ENCODE measurements at places on chromosomes 5 and 9. TPM values are rescaled to one million over a fixed set of nuclear protein-coding genes. Genes with fewer than 3 reads are reported as not detected.

GRCh38 chr5:97141031-97141430 lies 1.4 kb downstream of the LIX1 start:
- DNase-seq: no peak

The FUT7 gene
- 0.22 TPM for total RNA-seq

DNA sequence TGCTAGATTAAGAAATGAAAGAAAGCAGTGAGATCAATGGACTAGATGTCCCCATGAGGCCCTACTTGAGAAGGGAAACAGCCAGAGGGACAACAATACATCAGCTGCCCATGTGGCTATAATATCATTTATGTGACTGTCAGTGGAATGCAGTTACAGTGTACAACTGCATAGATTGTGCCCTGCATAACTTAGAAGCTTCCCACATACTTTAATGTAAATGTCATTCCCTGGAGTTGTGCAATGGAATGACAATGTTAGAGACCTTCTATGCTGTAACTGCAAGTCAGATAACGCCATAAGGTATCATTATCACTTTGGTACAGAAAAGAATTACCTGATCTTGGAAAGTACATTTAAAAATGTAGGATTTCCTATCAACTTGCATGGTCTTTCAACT lies 67.4 kb downstream of the FBN2 start:
- no peak for DNase-seq

The PRDM12 gene
- total RNA-seq: not detected

DNA sequence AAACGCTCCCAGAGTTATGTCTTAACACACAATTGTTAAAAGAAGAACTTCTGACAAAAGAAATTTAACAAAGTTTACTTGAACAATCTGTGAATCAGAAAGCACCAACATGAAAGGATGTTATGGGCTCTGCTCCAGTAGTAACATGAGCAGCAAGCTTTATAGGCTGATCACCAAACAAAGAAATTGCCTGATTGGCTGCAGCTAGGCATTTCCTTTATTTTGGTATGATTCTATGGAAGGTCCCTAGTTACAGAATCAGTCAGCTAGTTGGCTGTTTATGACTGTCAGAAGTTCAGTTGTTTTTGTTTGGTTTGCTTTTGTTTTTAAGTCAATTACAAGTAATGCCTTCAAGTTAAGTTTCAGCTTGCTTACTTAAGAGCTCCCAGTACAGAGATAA lies 102.4 kb upstream of the SMC2 start:
- DNase-seq: no peak

The SLC4A9 gene
- 0.19 TPM for total RNA-seq

The MAPKAP1 gene
- 96.2 TPM for total RNA-seq

The CNTLN gene
- 3.1 TPM for total RNA-seq

The MLANA gene
- not detected for total RNA-seq

- DNase-seq: no peak
These were observed 114.6 kb downstream of the MRPL36 start for GRCh38 chr5:1685066-1685465.

- no peak for DNase-seq
These were observed 28.7 kb upstream of the ZSWIM6 start for GRCh38 chr5:61303346-61303745.

The MOCS2 gene
- total RNA-seq: 64.4 TPM

GRCh38 chr5:146877783-146878475 lies 628 bp downstream of the PPP2R2B start:
- DNase-seq: no peak

- DNase-seq: no peak
These were observed 231.6 kb downstream of the SLF1 start for GRCh38 chr5:94849821-94850736.

DNA sequence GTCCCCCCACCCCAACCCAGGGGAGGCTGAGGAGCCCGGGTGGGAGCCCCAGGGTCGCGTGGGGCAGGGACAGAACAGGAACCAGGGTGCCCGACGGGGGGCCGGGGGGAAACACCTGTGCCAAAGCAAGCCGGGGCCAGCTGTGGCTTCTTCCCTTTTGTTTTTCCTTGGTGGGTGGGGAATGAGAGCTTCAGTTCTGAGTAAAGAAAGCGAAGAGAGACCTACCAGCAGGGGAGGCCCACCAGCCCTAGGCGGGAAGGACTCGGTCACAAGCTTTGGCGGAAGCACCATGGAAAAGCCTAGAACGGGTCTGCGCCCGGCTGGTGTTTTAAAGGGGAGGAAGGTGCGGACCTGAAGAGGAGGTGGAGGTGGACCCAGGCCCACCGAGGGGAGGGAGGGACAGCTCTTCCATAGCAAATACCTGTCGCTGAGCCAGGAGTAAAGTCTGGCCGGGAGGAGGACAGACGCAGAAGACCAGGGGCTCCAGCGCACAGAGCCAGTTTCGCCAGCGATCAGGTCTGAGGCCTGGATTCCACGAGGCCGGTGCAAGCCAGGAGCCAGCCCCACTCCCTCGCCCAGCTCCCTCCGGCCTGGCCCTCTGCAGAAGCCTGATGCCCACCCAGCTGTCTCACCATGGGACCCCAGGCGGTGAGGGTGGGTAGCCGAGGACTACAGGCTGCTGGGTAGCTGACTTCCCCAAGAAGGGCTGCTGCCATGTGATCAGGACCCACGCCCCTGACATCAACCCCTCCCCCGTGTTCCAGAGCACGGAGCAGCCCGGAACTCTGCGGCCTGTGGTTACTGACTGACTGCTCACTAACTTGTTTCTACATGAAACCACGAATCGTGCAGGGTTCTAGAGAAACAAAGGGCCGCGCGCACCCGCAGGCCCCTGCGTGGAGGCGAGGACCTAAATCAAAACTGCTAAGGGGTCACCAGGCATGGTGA lies 849 bp upstream of the MGAT1 start:
- peak; percentile 95 for DNase-seq

DNA sequence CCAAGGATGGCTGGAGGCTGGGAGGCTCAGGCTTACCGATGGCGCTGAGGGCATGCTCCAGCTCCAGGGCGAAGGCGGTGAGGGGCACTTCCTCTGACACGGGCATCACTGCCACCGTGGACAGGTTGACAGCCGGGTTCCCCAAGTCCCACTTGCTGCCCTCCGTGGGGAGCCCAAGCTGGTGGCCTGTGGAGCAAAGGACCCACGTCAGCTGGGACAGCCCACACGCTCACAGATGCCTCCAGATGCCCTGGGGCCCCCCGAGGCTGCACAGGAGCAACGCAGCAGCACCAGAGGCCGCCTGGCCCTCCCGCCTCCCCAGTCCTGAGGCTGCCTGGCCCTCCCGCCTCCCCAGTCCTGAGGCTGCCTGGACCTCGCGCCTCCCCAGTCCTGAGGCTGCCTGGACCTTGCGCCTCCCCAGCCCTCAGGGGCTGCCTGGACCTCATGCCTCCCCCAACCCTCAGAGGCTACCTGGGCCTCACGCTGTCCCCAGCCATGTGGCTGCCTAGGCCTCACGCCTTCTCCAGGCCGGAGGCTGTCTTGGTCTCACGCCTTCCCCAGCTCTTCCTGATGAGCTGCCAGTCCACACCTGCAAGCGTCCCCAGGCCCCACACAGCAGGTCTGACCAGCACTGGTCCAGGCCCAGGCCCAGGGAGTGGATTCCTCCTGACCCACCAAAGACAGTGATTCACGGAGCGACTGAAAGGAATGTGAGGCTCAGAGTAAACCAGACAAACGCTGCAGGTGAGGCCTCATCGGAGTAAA lies 25.6 kb upstream of the NSMF start:
- DNase-seq: peak; percentile 73

The ARHGEF39 gene
- total RNA-seq: 0.48 TPM

DNA sequence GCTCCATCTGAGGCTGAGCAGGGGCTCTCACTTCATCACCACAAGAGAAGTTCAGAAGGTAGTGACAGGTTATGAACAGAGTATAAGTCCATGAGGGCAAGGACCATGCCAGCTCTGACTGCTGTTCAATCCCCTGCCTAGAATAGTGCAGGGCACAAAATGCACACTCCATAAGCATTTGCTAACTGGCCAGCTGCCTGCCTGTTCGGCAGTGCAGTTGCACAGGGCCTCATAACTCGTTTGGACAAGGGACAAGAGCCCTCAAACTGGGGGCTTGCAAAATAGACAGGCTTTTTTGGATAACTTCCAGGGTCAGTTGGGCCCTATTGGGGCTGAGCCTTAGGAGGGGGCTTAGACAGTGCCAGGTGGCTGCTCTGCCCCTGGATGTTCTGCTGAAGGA lies 21.1 kb downstream of the SPARC start:
- no peak for DNase-seq

The MUSK gene
- 1.2 TPM for total RNA-seq

- peak; percentile 24 for DNase-seq
These were observed 2.4 kb downstream of the FCN1 start for GRCh38 chr9:134915046-134915985.

All from cardiac septum (tissue), 1 donor.